ENCODE measurements at places on chromosomes 12 and 14.

DNA sequence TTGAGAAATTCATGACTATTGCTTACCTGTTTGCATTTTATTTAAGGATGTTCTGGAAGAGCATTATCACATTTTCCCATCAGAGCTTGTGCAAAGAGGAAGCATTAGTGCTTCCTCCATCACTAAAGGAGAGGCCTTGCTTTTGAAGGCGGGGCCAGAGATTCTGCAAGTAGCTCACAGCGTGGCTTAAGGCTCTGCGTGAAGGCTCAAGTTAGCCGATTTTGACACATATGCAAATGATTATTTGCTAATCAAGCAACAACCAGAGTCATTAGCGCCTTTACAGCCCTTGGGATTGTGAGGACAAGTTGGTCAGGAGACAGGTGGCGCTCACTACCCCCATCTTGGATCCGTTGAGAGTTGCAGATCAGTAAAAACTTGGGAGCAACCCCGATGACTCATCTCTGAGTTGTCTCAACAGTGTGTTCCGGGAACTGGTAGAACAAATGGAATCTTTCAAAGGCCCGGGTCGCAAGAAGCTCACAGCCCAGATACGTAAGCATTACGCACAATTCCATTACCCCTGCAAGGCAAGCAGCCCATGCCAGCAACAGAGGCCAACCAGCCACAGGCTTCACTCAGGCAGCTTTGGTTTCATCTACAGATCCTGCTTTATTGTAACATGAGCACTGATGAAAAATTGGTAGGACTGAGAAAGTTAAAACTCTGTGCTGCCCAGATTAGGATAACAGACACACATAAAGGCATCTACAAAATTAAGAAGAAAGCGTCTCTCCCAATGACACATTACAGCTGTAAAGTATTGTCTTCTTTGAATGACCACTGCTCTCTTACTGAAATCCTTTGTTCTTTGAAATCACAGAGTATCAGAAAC lies 34.9 kb upstream of the SPTSSA start:
- peak; percentile 65 for DNase-seq

- no peak for DNase-seq
Measured at GRCh38 chr12:68454892-68455291, 122.7 kb upstream of the MDM1 start.

DNA sequence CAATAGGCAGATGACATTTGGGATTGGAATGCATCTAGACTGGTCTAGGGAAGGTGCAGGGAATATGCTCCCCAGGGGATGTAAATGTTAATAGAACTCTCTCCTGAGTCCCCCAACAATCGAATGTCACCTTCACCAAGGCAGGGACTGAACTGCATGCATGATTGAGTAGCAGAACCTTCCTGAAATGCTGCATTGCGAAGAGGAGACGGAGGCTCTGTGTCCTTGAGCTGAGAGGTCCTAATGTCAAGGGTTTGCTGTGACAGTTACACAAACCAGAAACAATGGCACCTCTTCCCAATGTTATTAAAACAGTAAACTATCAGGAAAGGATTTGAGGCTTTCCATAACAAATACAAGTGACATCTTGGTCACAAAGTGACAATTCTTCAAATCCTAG lies 117.5 kb upstream of the SFSWAP start:
- no peak for DNase-seq

DNA sequence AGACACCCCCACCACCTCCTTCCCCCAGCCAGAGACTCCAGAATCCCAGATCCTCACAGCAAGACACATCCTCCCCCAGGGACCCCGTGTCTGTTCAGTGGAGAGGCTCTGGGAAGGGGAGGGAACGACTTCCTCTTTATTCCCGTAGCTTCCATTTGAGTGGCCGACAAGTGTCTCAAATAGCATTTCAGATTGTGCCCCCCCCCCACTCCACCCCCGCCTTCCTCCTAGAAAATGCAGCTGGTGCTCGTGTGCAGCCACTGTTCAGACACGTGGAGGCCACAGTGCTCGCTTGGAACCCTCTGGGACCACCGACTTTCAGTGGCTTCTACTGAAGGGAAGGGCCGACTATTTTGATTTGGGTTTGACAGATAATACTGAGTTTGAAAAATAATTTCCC lies 14.3 kb downstream of the PPP2R5C start:
- DNase-seq: no peak

GRCh38 chr14:106738075-106738474 lies 1211.7 kb downstream of the TMEM121 start:
- DNase-seq: no peak

GRCh38 chr12:117343296-117343695 lies 18.1 kb downstream of the NOS1 start:
- DNase-seq: no peak

DNA sequence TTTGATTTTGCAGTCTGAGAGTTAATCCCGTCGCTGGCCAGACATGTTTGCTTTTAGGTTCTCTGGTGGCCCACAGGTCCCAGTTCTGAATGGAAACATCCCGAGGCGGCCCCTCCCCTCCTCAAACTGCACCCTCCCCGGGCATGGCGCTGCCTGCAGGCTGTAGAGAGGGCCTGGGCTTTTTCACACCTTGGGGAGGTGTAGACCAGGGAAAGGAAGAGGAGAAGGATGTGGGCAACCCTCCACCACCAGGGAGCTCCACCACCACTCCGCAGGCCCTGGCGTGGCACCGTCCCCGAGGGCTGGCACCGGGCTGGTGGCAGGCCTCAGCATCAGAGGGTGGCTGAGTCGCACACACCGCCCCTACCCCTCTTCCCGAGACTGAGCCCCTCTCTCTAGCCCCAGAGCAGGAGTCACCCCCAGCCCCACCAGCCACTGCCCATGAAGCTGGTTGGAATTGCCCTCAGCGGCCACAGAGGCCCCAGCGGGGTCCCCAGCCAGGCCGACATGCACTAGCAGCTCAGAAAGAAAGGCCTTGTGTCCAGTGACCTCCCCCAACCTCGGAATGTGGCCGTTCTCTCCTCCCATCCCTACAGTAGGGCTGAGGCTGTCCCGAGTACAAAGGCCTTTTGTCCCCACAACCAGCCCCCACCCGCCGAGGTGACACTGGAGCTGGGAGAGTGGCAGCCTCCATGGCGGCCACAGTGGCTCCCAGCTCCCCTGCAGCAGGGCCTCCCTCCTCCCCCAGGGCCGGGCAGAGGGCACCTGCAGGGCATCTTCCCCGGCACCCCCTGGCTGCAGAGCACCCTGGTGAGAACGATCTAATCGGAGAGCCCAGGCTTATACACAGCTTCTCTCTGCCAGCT lies 23.5 kb upstream of the INF2 start:
- peak; percentile 95 for DNase-seq

DNA sequence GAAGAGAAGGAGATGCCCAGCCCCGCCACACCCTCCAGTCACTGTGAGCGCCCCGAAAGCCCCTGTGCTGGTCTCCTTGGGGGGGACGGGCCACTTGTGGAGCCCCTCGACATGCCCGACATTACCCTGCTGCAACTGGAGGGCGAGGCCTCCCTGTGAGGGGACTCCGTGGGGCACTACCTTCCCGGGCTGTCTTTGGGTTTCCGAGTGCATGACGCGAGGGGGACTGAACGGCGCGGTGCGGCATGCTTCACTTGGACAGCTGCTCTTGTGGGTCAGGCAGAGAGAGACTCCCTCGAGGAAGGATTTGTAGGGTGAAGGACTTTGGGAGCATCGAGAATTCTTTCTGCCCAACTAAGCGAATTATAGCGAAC lies 1.1 kb downstream of the CCDC184 start:
- no peak for DNase-seq

DNA sequence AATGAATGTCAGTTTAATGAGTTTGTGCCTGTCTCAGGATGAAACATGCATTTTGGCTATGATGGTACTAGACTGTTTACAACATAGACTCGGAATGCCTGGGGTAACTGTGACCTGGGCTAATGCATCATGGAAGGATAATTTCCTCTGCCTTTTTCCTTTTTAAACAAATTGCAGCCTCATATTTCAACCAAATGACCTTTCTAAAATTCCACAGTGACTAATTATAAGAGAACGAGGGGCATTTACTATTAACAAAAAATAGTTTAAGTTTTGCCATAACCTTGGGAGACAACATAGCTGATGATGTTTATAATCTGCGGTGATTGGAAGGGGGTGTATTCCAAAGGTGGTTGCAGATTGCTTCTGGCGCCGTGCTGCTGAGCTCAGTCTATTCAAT lies 1140.5 kb downstream of the GALC start:
- DNase-seq: no peak

DNA sequence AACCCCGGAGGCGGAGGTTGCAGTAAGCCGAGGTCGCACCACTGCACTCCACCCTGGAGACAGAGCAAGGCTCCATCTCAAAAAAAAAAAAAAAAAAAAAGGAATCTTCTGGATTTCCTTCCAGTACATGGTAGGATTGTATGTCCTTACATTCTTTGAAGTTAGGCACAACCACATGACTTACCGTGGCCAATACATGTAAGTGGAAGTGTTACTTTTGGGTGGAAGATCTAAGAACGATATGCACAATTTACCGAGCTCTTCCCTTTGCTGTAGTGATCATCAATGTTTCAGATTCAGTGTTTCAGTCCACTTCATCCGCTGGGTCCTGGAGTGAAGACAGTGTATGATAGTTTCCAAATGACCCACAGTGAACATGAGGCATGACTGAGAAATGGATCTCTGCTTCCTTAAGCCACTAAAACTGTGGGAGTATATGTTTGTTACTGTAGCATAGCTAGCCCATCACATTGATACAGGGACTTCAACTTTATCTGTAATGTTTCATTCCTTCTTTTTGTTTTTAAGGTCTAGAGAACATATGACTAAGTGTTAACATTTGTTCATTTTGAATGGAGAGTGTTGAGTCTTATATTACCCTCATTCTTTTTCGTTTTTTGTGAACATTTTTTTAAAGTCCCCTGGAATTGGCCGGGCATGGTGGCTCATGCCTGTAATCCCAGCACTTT lies 18.5 kb upstream of the NINJ2 start:
- DNase-seq: no peak

DNA sequence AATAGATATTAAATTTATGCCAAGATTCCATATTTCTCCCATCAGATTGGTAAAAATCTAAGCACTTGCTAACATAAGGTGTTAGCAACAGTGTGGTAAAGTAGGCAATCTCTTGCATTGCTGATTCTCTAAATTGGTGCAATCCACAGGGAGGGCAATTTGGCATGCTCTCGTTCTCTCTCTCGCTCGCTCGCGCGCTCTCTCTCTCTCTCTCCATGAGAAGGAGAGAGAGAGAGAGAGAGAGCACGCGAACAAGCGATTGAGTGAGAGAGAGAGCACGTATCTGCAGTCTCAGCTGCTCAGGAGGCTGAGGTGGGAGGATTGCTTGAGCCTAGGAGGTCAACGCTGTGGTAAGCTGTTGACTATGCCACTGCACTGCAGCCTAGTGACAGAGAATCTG lies 25.9 kb downstream of the PSEN1 start:
- no peak for DNase-seq

DNA sequence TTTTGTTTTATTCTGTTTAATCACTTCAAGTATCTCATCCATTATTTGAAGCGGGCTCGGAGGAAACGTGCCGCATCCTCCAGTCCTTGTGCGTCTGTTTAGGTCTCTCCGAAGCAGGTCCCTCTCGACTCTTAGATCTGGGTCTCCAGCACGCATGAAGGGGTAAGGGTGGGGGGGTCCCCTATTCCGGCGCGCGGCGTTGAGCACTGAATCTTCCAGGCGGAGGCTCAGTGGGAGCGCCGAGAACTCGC lies 311 bp upstream of the LGR5 start:
- no peak for DNase-seq

DNA sequence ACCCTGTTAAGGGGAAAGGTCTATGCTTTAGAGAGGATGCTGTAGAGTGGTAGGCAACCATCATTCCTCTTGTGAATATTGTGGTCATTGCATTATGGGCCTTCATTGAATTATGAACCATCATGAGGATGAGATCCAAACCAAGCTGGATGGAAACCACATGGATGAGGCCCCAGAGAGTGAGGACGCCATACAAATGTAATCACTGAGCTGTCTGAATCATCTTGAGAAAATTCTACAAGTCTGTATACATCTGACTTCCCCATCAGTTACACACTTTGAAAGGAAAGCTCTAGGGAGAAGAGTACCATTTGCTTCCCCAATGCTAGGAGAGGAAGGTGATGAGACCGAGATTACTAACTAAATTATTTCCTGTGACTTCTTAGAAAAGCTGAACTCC lies 172.9 kb downstream of the CACNA1C start:
- DNase-seq: no peak

DNA sequence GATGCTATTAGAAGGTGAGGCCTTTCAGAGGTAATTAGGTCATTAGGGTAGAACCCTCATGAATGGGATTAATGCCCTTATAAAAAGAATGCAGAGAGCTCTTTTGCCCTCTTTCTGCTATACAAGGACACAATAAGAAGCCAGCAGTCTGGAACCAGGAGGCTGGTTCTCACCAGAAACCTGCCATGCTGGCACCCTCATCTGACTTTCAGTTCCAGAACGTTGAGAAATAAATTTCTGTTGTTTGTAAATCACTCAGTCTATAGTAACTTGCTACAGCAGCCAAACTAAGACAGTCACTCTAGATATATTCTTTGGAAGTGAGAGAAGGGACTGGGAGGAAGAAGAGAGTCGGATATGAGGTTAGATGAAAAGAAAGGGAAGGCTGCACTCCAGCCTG lies 125.0 kb upstream of the MYF6 start:
- DNase-seq: no peak
